Bronchial epithelial cell (primary cell): ENCODE measurements at places on chromosomes 6 and 20.

- no peak for DNase-seq
Observed at GRCh38 chr6:31266567-31267360, 5.1 kb downstream of the HLA-C start.

GRCh38 chr20:4795394-4795793 lies 73.7 kb downstream of the PRND start:
- peak; percentile 72 for DNase-seq

GRCh38 chr6:89999945-90000825 lies 105.9 kb downstream of the GJA10 start:
- peak; percentile 62 for DNase-seq

- peak; percentile 61 for DNase-seq
Observed at GRCh38 chr6:143401636-143402370, 48.7 kb downstream of the ADAT2 start.

DNA sequence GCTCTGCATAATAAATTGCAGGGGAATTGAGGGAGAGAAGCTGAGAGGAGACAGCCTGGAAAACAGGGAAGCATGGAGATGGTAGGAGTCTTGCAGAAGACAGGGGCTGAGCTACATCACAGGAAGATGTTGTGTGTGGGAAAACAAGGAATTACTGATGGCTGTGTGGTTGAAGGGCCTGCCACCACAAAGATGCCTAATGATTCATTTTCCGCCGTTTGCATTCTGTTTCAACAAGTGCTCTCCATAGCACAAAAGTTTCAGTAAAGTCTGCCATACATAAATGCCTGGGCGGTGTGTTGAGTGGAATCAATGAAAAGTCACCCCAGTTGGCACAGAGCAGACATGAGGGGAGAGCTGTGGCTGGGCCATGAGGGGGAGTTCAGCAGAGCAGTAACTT lies 5.6 kb upstream of the KLHL31 start:
- peak; percentile 28 for DNase-seq

DNA sequence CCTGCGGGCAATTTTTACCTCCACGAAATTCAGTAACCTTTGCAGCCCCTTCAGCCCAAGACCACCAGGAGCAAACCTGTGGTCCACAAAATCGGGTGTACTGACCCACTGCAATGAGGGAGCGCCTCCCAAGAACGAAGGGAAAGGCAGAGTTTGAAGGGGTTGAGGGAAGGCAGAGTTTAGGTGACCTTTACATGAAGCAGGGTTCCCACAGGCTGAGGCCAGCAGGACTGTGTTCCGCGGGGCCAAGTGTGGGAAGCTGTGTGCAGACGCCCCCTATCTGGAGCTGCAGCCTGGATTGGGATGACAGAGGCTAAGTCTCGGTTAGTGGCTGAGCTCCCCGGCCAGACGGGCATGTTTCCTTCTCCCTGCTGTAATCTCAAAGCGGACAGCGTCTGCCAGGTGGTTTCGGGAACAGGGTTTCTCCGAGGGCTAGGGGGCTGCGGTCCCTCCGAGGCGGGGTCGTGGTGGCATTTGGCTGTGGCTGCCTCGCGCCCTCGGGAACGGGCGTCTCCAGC lies 826 bp upstream of the PYGB start:
- peak; percentile 64 for DNase-seq

- DNase-seq, result no peak
Observed at GRCh38 chr6:160692369-160692959, 9.6 kb upstream of the PLG start.

- DNase-seq, result peak; percentile 39
Observed at GRCh38 chr6:44942201-44942600, 385.9 kb upstream of the RUNX2 start.

DNA sequence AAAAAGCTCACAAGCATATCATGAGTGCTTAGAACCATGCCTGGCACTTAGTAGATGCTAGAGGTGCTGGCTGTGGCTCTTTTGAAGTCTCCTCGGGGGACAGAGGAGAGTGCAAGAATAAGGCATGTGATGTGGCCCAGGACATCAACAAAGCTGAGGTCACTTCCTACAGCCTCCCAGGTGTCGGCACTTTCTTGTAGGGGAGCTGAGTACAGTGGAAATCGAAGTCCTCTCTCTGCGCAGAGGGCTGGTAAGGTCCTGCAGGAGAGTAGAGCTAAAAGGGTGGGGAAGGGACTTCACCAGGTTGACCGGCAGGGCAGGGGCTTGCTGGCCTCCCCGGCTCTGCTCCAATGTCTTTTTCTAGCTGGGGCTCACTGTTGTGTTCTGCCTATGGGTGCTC lies 11.2 kb downstream of the SLC13A3 start:
- DNase-seq, result no peak

GRCh38 chr6:106177786-106178185 lies 91.7 kb downstream of the PRDM1 start:
- no peak for DNase-seq

DNA sequence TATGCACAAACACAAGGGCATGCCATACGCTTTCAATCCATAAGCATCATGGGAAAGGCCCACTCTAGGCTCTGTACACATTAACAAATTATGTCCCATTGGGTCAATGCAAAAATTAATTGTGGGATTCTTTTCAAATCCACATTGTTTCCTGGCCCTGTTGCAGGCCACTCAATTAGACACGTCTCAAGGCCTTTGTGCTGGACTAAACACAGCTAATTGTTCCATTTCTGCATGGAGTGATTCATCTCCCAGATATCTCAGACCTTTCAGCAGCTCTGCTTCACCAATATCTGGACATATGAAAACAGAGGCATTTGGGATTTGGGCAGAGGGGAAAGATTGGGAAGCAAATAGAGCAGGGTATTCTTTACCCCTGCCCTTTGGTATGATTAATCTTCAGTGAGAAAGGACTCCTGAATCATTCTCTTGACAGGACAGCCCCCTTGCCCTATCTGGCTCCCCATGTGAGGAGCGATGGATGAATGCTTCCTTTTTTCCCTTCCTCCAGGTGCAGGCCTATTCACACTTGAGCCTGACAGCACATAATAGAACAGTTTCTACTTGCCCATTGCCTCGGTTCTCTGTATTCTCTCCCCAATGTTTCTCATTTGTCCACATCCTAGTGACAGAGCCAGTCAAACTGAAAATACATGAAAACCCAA lies 547.6 kb downstream of the HAO1 start:
- peak; percentile 29 for DNase-seq

DNA sequence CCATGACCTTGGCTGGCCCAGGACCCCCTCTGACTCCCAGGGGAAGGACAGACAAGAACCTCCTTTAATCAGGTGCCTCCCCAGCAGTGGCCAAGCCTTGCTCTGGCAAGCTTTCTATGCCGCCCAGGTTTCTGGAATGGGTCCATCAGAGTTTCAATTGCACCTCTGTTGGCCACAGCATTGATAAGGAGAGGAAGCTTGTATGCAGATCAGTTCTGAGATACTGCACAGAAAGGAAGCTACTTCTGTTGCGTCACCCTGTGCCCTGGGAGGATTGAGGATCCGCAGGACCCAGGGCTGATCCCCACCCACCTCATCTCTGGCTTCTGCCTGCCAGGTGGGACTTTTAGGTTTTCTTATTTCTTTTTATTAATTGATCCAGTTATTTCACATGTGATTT lies 167.2 kb downstream of the TFAP2C start:
- DNase-seq, result no peak

DNA sequence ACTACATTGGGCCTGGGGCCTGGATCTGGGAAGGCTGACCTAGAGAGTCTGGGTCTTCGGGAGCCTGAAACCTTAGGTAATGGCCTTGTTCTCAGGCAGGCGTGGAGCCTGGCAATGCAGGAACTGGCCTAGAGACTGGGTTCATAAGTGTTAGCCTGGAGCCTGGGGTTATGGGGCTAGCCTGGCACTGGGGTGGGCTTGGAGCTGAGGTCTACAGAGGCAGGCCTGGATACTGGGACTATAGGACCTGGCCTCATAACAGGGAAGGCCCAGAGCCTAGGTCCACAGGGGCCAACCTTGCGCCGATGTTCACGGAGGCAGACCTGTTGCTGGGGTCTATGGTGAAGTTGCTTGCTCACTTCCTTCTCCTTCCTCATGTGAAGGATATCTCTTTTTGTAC lies 843.8 kb upstream of the GJE1 start:
- DNase-seq, result no peak

DNA sequence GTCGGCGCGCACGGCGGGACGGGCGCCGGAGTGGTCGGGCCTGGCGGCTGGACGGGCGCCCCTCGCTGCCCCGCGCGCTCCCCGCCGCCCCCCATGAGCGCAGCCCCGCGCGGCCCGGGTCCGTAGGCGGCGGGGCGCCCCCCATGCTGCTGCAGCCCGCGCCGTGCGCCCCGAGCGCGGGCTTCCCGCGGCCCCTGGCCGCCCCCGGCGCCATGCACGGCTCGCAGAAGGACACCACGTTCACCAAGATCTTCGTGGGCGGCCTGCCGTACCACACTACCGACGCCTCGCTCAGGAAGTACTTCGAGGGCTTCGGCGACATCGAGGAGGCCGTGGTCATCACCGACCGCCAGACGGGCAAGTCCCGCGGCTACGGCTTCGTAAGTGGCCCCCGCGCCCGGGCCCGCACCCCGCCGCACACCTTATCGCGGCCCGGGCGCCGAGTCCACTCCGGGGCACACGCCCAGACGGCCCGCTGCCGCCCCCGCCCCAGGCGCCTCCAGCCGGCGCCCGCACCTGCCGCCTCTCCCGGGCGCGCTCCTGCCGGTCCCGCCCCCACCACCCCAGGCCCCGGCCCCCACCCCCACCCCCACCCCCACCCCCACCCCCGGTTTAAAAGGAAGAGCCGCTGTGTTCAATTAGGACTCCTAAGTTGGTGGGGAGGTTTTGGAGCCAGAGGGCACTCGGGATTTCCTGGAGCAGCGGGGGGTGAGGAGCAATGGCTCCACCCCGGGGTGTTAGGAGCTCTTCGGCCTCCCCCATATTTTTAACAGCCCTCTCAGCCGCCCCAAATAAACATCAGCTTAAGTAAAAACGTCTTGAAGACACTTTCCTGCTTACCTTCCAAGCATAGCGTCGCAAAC lies 474 bp downstream of the RBM38 start:
- no peak for DNase-seq

DNA sequence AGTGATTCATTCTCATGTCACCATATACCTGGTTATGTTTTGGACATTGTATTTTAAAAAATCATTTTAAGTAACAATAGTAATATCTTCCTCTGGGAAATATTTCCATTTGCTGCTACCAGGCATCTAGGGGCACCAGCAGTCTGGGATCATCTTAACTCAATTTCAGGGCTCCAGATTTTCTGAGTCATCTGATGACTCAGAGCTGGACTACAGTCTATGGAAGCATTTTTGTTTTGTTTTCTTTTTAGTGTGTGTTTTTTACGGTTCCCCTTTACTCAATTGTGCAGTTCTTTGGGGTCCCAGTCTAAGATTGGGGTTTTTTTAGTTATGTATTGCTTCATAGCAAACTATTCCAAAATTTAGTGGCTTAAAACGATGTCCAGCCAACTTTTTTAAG lies 5.7 kb upstream of the FKBP5 start:
- peak; percentile 53 for DNase-seq

DNA sequence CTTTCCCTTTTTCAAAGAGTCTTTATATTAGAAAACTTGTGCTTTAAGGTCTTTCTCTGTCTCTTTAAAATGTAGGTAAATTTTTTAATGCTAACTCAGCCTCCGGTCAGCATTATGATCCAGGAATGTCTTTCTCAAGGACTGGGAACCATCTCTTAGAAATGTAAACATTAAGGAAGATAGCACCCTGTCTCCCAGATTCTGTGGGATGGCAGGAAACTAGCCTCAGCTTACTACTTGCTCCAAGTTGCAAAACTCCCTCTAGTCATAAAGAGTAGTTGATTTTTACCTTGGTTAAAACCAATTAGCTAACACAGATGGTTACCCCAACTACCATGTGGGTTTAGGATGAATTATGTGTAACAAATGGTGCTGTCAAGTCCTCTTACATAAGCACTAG lies 4.7 kb upstream of the TAAR1 start:
- DNase-seq, result no peak

DNA sequence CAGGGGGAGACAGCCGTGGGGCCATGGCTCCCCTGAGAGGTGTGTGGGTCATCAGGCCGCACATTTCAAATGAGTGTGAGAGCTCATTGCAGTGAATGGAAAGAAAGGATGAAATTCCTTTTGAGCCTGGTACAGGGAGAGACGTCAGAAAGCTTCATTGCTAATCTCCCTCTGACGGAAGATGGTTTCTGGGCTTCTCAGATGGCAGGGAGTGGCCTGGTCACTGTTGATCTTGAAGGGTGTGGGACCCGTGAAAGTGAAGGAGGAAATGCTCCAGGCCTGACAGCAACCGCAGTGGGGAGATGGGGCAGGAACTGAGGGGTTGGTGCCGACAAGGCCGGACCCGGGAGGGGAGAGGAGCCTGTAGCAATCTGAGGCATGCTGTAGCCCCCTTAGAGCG lies 127.4 kb downstream of the MYLK4 start:
- DNase-seq, result peak; percentile 22

DNA sequence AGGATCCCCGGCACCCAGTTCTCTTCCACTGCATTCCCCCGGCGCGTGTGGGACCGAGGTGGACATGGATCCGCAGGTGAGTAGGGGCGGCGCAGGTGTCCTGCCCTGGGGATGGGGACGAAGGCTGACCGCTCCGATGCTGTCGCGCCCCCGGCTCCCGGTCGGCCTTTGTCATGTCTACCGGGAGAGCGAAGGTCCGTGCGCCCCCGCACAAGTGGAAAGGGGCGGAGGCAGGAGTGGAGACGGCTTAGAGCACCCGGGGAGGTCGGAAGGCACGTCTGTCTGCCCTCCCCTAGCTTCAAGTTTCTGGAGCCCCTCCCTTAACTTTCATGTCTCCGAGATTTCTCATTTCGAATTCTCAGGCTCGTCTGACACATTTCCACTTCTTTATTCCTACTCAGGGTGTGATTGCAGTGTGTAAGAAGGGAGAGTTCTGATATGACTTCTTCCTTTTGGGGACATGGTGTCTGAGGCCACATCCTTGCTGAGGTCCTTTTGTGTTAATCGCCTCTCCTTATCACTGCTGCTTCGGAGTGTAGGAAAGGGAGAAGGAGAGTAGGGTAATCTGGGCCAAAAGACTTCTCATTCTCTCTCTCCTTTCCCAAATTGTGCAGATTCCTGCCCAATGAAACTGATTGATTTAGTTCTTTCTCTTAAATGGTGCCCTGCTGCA lies 435 bp downstream of the KIFC1 start:
- peak; percentile 30 for DNase-seq

GRCh38 chr20:47857569-47858464 lies 72.5 kb upstream of the SULF2 start:
- DNase-seq, result peak; percentile 52

DNA sequence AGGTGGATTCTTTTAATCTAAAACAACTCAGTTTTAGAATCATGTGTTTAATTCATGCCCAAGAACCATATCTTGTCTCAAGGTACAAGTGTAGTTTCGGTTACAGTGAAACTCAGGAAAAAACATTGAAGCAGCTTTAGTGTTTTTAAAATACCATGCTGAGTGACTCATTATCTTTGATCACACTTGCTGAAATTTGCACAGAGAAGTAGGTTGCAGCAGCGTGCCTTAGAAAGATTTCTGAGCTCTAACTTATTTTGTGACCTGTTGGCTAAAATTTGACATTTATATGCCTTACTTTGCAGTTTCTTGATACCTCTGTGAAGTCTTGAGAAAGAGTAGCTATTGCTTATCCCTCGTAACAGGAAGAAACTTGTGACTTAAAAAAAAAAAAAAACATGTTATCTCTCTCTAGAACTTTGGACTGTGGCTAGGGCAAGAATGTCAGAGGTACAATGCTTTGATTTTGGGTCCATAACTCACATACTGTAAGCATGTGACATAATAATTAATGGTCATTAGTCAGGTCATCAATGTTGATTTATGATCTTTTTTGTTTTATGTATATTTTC lies 34.5 kb upstream of the FUCA2 start:
- DNase-seq, result peak; percentile 37

GRCh38 chr20:3753098-3753497 lies 14.5 kb downstream of the ADISSP start:
- DNase-seq, result peak; percentile 61
